ENCODE measurements at places on chromosomes 5 and 9. TPM values are rescaled to one million over a fixed set of nuclear protein-coding genes. Genes with fewer than 3 reads are reported as not detected.

Gene SVEP1
- polyA plus RNA-seq, result 3.8 TPM

Gene PCDHGA5
- 1.3 TPM for polyA plus RNA-seq

Gene PDGFRB
- polyA plus RNA-seq, result 124 TPM

Gene CFAP157
- polyA plus RNA-seq, result not detected

Gene TRIM7
- 1.0 TPM for polyA plus RNA-seq
